Omental fat pad (tissue), 4 donors: ENCODE measurements at places on chromosomes 11 and 22. TPM values are rescaled to one million over a fixed set of nuclear protein-coding genes. Genes with fewer than 3 reads are reported as not detected.

Gene CHRDL2
- total RNA-seq: 0.96 TPM

Gene PRG3
- not detected for total RNA-seq

Gene CHRM1
- total RNA-seq: not detected

Gene PHLDA2
- total RNA-seq: not detected

Gene CRYBA4
- total RNA-seq: not detected

Gene CALCA
- total RNA-seq: not detected

DNA sequence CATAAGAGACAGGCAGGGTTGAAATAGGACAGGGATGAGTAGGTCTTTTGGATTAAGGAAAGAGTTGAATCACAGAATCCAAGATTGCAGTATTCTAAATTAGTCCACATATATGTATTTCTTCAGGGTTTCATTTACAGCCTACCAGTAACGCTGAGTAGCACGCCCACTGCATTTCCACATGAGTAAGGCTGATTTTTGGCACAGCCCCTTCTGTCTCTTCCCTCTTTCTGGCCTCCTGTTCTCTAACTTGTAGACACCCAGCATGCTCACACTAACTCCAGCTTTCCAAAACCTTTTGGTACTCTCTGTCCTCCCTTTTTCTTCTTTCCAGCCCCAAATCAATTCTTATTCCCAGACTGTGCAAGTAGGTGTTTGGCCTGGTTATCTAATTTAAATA is 3.7 kb upstream of the SIK2 start:
- DNase-seq: no peak

- DNase-seq: no peak
Observed at GRCh38 chr22:40603088-40603605, 33.4 kb downstream of the MRTFA start.

GRCh38 chr11:108293229-108293628 is 70.4 kb downstream of the ATM start:
- DNase-seq: no peak
